ENCODE measurements at places on chromosomes 4 and X.

DNA sequence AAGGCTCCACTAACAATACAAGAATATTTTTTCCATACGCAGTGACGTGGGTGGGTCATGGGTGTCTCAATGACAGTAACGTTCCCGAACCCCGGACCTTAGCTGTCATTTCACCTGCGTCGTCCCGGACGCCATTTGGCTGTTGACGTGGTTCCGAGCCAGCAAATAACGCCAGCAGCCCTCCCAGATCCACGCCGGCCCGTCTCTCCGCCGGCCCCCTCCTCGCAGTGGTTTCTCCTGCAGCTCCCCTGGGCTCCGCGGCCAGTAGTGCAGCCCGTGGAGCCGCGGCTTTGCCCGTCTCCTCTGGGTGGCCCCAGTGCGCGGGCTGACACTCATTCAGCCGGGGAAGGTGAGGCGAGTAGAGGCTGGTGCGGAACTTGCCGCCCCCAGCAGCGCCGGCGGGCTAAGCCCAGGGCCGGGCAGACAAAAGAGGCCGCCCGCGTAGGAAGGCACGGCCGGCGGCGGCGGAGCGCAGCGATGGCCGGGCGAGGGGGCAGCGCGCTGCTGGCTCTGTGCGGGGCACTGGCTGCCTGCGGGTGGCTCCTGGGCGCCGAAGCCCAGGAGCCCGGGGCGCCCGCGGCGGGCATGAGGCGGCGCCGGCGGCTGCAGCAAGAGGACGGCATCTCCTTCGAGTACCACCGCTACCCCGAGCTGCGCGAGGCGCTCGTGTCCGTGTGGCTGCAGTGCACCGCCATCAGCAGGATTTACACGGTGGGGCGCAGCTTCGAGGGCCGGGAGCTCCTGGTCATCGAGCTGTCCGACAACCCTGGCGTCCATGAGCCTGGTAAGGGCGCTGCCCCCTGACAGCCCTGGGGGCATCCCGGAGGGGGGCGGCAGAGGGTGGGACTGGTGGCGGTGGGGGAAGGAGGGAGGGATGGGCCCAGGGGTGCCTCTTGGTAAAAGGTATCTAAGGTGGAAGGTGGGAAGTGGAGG, at the start of gene CPE:
CPE (plus strand) TSS at position 264 of the 933 bp plus-strand sequence; CDS start at position 478, 214 bp downstream.
- DNase-seq = peak; percentile 20

GRCh38 chrX:70183091-70183490, 5.8 kb downstream of the DGAT2L6 start:
- no peak for DNase-seq

DNA sequence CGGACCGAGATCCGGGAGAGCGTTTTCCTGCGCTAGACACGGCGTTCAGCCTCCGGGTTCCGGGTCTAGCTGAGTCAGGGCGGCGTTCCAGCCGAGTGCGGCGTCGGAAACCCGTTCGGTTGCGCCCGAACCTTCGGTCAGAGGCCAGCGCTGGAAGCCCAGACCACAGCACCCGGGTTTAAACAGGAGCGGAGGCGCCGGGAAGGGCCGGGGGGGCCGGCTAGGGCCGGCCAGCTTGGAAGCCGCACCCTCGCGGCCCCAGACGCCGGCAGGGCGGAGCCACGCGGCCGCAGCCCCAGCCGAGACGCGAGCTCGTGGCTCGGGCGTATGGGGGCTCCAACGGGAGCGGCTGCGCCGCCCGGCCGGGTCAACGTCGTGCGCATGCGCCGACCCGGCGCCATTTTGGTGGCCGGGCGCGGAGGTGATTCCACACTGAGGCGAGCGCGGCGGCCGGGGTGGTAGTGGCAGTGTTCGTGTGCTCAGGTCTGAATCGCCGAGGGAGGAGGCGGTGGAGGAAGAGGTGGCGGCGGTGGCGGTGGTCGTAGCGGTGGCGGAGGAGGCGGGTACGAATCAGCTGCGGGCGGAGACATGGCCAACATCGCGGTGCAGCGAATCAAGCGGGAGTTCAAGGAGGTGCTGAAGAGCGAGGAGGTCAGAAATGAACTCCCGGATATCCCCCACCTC, at the start of gene UBE2K:
UBE2K (plus strand) TSS at position 397 of the 684 bp plus-strand sequence; CDS start at position 589, 192 bp downstream.
- DNase-seq = peak; percentile 84

- DNase-seq = no peak
Observed at GRCh38 chr4:20926529-20926928, 226.3 kb downstream of the PACRGL start.

DNA sequence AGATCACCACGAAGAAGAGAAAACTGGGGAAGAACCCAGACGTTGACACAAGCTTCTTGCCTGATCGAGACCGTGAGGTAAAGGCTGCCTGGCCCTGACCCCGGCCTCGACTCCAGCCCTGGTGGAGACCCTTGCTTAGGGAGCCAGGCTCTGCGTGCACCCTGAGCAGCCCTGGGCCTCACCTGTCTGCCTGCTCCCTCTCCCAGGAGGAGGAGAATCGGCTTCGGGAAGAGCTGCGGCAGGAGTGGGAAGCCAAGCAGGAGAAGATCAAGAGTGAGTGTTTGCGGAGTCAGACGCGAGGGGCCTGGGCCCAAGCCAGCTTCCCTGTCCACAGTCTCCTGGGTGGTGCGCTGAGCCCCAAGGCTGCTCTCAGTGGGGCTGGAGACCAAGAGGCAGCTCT, 4.5 kb downstream of the FAM50A start:
- DNase-seq = no peak

DNA sequence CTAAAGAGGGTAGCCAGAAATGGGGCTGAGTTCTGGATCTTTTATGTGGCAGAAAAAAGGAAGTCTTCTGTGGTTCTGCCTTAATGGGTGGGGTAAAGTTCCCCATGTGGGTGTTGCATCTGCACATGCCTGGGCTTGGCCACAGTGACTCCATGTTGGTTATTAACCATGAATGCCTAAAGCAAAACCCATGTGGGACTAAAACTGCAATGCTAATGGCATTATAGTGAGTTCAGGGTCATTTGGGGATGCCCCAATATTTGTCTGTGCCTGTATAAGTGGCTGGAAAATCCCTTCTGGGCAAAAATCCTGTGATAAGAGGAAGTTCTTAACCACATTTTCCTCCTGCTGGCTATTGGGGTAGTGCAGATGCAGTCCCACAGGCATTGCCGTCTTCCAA, 857.4 kb downstream of the FAT4 start:
- no peak for DNase-seq

GRCh38 chr4:3481783-3482393, 18.8 kb downstream of the DOK7 start:
- no peak for DNase-seq

DNA sequence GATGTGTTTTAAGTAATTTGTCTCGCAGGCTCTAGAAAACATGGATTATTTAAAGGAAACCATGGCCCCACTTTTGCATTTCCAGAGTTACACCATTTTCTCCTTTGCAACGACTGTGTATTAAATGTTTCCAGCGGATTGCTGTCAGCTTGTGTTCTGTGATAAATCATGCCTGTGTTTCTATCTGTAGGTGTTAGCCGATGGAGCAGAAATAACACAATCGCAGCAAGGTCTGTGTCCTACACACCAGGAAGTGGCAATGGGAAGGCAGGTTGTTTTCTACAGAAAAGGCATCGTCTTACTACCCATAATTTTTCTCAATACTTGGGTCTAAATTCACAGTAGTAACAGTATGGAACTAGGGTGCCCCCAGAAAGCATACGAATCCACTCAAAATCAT, 590.1 kb downstream of the NLGN4X start:
- no peak for DNase-seq

DNA sequence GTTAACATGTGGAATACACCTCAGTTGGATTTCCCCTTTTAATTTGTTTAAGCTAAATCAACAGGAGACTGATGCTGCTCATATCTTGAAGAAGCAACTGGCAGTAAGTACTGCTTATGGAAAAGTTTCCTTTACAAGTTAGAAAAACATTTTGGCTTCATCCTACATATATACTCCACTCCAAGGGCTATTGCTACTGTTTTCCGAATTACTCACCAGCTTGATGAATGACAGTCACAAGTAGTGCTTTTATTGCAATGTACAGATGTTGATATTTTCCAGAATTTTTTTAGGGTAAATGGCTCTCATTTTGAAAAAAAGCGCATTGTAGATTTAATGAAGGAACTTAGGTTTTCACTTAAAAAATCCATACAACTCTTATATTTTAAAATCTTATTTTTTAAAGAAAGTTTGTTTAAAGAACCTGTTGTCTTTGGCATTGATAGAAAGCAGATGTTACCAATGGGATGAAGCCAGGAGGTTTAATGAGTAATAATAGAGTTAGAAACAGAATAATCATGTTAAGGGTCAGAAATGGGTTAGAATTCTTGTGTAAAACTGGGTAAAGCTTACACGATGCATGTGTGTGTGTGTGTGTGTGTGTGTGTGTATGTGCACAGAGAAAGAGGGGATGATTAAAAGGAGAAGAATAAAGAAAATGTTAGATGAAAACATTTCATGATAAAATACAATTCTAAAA, 272.9 kb downstream of the CFAP299 start:
- DNase-seq = no peak

DNA sequence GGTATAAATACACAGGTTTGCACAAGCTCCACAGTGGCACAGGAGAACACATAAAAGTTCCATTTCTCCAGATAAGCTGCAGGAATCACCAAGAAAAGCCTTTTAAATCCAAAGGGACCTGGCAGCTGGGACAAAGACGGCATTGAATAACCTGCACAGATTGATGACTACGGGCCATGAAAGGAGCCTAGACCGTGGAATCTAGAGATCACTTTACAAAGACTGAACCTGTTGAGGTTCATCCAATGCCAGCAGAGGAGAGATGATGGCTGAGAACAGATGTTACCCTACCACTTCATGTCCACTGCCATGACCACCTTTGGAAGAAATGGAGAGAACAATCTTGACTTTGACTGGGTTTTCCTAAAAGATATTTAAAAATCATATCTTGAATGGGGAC, 88.7 kb downstream of the PRSS12 start:
- DNase-seq = no peak

All from activated CD4-positive, alpha-beta T cell treated with anti-CD3 and anti-CD28 coated beads, Interleukin-2, amount 50 U/mL, for 4 hours (primary cell).